ENCODE measurements at places on chromosomes 12 and 14.

DNA sequence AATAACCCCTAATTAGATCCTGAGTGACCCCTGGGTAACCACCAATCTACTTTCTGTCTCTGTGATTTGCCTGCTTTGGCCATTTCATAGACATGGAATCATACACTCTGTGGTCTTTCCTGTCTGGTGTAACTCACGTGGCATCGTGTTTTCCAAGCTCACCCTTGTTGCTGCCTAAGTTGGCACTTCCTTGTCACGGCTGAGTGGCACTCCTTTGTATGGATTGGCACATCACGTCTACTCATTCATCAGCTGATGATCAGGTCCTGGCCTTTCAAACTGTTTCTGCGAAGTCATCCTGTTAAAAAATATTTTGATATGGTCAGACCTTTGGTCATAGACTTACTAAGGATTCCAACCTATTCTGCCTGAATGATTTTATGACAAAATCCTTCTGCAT lies 87.7 kb downstream of the GLT1D1 start:
- DNase-seq = no peak

- no peak for DNase-seq
Observed at GRCh38 chr12:129257524-129257923, 404.2 kb downstream of the GLT1D1 start.

DNA sequence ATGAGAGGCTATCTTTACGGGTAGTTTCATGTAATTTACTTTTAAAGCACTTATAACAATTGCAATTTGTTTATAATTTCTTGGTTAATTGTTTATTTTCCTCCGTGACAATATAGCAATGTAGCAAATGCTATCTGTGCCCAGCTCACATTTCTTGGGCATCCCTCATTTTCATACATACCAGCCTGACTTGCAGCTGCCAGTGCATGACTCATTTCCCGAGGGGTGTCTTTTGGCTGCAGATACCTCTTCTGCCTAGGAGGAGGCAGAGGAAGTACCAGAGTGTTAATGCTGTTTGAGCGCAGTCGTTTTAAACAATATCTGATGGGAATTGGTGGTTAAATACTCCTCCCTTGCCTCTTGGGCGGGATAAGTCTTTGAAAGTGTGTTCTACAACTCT lies 104.2 kb upstream of the ABCD2 start:
- DNase-seq = peak; percentile 3

- no peak for DNase-seq
Observed at GRCh38 chr12:102806110-102806509, 110.9 kb downstream of the PAH start.

Data from activated naive CD4-positive, alpha-beta T cell treated with Interleukin-2 at 50 U/mL for 16 hours (primary cell).